ENCODE measurements at places on chromosomes 3 and 15. TPM values are rescaled to one million over a fixed set of nuclear protein-coding genes. Genes with fewer than 3 reads are reported as not detected.

GRCh38 chr3:34107669-34108068 lies 309.2 kb downstream of the PDCD6IP start:
- no peak for DNase-seq

GRCh38 chr15:56292546-56293316 lies 49.1 kb upstream of the RFX7 start:
- DNase-seq: no peak

GOLGA6D gene
- not detected for total RNA-seq

DNA sequence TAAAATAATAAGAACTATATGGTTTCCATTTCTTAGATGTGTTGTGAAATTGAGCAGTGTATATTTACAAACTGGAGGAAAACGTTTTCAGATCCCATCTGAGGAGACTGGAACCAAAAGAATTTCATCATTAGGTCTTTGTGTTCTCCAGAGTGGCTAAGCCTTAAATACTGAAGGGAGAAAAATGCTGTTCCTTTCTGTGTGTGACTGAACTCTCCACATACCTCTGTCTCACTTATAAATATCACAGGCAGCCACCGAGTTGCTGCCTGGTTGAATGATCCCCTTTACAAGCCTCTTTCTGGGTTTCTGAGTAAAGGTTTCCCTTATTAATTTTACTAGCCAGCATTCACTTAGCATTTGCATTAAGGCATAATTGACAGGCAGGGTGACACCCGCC lies 913.9 kb upstream of the NR2F2 start:
- DNase-seq: no peak

DNA sequence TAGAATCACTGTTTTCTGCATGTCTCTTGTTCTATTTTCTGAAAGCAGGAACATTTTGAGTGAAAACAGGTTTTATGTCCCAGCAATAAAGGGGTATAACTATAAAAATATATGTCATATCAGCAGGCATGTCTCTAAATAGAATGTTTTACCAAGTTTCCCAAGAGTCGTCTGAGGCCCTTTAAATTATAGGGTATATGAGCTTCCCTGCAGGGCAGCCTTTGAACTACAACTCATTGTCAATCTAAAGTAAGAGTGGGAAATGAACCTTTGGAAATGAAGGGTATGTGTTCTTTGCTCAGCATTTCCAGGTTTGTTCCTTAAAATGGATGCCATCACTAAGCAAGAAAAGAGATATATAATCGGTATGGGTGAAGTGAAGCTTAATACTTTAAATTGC lies 138.6 kb downstream of the LSAMP start:
- DNase-seq: no peak

XYLB gene
- 0.43 TPM for total RNA-seq

GRCh38 chr3:112374333-112374734 lies 41.4 kb downstream of the CD200 start:
- no peak for DNase-seq

SLC24A5 gene
- total RNA-seq: not detected

- DNase-seq: no peak
Observed at GRCh38 chr3:68941055-68941454, 8.7 kb upstream of the TAFA4 start.

GRCh38 chr15:27897481-27897880 lies 201.6 kb downstream of the OCA2 start:
- no peak for DNase-seq

CLSTN2 gene
- 65.8 TPM for total RNA-seq

- DNase-seq: no peak
Observed at GRCh38 chr3:33071181-33071580, 25.8 kb downstream of the GLB1 start.

CD200 gene
- total RNA-seq: 3.6 TPM

DNA sequence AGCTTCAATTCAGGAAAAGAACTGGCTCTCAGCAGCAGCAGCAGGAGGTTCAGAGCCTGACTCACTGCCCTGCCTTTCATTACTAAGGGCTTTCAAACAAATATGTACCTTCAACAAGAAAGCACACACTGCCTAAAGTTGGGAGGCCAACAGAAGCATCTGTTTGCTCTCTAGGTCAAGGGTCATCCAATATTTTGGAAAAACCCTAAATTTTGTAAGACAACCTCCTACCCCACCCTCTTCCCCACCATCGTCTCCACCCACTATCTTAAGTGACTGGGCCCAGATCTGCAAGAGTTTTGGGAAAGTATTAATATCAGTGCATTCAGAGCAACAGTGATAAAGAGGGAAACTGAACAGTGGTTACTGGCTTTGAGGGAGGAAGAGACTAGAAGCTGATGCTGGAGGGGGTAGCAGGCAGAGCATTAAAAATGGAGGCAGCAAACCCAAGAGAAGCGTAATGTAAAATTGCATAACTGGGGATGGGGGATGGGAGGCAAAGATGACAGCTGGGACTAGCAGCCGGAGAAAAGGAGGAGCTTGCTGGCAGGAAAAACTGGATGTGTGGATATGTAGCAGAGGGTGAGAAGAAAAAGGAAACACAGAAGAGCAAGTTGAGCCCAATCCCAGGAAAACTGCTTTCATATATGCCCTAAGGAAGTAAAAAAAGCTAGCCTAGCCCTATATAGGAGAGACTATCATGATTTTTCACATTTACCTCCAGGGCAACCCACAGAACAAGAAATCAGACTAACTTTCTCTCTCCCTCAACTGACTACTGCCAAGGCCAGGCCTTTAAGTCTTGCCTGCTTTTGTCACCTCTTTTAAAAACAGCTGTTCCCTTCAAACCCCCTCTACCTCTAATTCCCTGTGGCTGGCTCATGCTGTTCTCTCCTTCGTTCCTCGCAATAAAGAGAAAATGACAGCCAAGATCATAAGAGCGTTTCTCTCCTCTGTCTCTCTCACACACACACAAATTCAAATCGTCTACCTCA lies 31.4 kb downstream of the NPTN start:
- DNase-seq: no peak

VILL gene
- total RNA-seq: 6.3 TPM

GRCh38 chr15:87033056-87033455 lies 953.4 kb downstream of the AGBL1 start:
- no peak for DNase-seq

DNA sequence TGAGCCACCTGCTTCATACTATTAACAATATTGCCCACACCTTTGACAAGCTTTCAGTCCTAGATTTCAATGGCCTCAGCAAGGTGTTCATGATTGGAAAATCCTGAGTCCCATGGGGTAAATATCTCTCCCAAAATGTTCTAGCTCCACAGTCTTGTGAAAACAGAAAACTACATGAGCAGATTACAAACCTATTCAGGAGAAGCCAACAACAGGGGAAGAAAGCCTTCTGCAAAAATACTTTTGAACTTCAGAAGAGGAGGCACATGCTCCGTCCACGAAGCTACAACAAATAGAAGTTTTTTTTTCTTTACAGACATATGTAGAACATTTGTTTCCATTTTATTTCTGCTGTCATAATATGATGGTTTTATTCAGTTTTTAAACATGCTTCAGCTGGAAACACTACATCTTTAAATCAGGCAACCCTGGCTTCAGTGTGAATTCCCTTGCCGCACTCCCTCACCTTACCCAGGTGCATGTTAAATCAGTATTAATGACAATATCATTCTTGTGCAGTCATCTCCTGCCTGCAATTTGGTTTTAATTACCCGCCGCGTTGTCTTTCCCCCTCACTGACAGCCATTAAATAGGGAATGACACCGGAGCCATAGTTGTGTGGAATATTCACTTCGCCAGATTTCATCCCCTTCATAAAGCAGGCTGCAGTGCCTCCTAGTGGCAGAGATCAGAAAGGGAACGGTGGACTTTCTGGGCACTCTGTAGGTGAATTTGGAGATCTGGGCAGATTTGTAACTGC lies 725.5 kb upstream of the ARRDC4 start:
- no peak for DNase-seq

- DNase-seq: no peak
Observed at GRCh38 chr3:98240131-98240530, 23.9 kb upstream of the OR5H6 start.

IL16 gene
- 8.5 TPM for total RNA-seq

DNA sequence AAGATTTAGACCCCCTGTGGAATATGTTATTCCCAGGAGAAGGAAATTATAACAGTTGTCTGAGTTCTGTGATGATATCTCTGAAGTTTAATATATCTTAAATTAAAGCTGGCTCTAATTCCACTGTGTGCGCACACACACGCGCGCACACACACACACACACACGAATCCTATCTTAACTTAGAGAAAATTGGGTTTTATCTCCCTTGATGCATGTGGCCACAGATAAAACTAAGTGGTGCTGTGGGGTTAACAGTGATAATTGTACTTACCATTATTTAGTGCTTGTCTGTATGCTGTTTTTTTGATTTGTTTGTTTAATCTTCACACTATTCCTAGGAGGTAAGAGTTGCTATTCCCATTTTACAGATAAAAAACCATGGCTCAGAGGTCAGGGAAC lies 7.4 kb downstream of the EEFSEC start:
- DNase-seq: no peak

DNA sequence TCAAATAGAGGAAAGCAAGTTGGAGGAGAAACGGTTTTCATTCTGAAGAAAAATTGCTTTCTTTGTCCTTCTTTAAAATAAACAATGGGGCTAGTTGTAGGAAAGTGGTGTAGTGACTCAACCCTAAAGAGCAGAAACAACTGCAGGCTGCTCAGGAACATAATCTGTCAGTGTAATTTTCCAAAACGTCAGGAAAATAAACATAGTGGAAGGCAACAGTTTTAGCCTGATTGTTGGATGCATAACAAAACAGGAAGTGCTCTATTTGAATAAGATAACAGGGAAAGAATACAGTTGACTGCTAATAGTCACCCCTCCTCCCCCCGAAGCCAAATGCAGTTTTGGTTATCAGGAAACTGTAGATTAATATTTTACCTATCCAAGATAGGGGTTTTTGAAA lies 167.6 kb downstream of the ECT2 start:
- no peak for DNase-seq

- no peak for DNase-seq
Observed at GRCh38 chr15:59002418-59002859, 15.0 kb downstream of the RNF111 start.

GRCh38 chr3:42780892-42781700 lies 8.0 kb upstream of the CCDC13 start:
- no peak for DNase-seq

GRCh38 chr15:61342390-61342789 lies 113.3 kb upstream of the RORA start:
- no peak for DNase-seq

GRCh38 chr3:180290300-180290699 lies 253.6 kb upstream of the PEX5L start:
- DNase-seq: no peak

Data from ascending aorta (tissue), 2 donors.